ENCODE measurements at places on chromosomes 3 and 15.
A peak's percentile ranks its signal among the peaks of the same experiment; 100 is the strongest.

GRCh38 chr3:110569073-110569472 lies 502.5 kb upstream of the NECTIN3 start:
- DNase-seq: no peak

DNA sequence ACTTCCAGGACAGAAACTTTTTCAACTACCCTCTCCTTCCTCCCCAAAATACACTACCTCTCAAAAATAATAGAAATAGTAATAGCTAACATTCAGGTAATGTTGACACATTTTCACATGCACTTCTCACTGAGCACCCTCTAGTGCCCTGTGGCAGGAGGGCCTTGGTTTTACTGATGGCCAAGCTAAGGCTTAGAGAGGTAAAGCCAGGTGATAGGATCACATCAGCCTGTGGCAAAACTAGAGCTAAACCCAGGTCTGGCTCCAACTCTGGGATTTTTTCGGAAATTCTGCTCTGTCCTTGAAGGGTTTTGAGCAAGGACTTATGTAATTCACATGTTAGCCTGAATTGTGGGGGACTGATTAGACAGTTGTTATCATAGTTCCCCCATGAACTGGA lies 922 bp upstream of the TAMM41 start:
- DNase-seq: no peak

DNA sequence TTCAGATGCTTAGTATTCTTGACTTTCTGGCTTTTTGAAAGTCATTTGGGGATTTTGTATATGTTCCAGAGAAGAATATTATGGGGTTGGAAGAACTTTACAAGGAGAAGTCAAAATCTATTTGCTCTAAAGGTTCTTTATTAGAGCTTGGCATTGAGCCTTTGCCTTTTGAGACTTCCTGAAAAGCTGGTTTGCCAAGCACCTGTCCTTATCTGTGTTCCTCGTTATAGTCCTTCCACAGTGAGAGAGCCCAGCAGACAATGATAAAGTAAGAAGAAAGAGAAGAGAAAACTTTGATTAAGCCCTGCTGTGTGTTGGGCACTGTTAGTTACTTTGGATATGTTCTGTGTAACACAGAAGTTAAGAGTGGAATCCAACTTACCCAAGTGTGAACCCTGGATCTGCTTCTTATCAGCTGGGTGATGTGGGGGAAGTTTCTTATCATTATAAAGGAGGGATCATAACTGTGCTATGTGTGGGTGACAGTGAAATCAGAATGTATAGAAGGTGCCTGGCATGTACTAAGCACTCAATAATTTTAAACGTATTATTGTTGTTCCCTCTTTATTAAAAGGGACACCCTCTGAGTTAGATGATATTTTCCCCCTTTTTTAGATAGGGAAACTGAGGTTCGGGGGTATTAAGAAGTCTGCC lies 44.3 kb upstream of the POLR2M start:
- DNase-seq: no peak

DNA sequence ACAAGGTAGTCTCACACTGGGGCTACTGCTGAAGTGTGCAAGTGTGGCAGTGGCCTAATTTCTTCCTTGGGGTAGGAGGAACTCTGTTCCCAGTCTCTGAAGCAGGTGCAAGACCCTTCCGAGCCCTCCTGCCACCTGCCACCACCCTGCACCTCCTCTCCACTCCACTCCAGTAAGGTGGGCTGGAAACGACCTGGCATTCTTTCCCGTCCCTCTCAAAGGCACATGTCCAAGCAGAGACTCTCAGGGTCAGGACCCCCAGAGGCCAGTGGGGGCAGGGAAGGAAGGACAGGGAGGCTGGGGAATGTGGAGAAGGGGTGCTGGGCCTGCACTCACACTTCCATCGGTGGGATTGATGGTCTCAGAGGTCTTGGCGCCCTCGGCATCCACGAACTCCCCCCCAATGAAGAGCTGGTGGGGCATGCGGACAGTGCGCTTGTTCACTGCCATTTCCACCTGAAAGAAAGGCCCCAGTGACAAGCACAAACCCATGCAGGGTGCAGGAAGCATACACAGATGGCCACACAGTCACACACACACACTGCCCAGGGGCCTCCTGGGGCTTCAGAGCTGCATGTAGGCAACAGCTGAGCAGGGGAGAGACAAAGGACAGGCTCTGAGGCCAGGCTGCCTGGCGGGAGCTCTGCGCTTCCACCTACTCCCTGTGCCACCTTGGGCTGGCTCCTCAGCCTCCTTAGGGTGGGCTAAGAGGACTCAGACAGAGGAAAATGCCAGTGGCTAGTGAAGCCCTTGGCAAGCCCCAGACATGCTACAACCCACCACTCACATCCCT lies 43.8 kb downstream of the ALDH1L1 start:
- no peak for DNase-seq

GRCh38 chr3:184993394-184993793 lies 159.5 kb downstream of the C3orf70 start:
- DNase-seq: no peak

GRCh38 chr3:11603628-11604027 lies 40.1 kb downstream of the VGLL4 start:
- peak; percentile 82 for DNase-seq

DNA sequence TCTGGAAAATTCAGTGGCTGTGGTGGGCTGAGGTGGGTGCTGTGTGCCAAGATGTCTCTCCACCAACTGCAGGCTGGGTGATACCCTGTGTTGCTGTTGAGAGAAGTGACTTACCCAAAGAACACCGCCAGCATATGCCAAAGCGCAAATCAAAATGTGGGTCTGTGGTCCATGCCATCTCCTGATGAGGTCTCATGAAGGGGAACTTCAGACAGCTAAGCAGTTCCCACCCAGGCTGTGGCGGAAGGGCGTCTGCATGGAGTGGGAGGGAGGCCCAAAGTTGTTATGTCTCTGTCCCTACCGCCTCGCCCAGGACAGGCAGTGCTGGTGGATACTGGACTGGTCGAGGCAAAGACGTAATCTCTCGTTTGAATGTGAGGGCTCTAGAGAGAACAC lies 70.9 kb upstream of the PLXNA1 start:
- DNase-seq: no peak

DNA sequence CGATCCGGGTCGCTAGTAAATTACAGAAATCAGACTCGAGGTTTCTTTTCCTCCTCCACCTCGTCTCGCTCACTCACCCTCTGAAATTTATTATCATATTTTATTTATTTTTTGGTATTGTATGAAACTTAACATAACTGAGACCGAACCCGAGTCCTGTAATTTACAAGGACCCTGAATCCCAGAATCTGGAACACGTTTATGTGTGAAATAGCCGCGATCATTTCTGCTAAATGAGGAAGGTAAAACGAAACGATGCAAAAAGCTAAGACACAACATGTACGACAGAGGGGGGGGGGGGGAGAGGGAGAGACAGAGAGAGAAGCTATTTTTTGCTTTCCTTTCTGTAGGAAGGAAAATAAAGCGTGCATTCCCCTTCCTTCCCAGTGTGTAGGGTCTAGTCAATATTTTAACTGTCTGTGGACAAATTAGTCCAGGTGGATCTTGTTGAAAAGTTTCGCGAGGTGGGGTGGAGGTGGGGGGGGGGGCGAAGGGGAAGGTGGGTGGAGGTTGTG lies 1.6 kb downstream of the BBX start:
- DNase-seq: no peak

DNA sequence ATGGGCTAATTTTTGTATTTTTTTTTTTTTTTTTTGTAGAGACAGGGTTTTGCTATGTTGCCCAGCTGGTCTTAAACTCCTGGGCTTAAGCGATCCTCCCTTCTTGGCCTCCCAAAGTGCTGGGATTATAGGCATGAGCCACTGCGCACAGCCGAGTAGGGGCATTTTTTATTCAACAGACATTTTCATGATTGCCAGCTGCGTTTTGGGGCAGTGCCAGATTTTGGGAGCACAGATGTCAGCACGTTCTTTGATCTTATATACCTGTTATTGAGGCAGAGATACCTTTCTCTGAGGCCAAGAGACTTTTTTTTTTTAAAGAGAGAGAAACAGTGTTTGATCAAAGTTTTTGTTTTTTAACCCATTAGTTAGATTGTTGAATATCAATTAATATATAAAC lies 16.8 kb downstream of the NEO1 start:
- DNase-seq: no peak

DNA sequence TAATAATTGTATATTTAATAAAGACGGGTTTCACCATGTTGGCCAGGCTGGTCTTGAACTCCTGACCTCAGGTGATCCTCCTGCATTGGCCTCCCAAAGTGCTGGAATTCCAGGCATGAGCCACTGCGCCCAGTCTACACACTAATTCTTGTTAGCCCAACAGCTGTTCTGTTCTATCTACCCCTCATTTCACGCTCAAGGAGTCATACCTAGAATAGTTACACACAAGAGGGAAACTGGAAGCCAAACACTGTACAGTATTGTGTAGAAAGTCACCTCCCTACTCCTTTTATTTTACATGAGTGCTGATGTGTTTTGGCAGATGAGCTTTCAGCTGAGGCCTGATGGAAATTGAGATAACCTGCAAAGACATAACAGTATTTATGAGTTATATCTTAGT lies 13.4 kb upstream of the CTDSPL2 start:
- DNase-seq: no peak

DNA sequence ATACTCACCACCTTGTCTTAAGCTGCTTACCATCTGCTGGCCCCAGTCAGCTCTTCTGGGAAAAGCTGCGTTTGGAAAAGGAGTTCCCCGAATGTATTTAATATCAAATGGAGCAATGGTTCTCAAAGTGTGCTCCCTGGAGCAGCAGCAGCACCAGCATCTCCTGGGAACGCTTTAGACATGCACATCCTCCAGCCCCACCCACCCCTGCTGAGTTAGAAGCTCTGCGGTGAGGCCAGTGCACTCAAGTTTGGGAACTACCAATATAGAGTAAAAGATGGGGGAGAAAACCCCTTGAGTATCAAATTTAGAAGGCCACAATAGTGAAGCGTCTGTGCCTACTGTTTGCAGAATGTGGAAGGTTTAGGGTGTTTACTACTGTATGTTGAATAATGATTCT lies 124.0 kb upstream of the TOPAZ1 start:
- no peak for DNase-seq

GRCh38 chr3:148873270-148873927 lies 8.3 kb downstream of the CPA3 start:
- DNase-seq: no peak

GRCh38 chr3:22377421-22377820 lies 626.4 kb upstream of the ZNF385D start:
- no peak for DNase-seq

DNA sequence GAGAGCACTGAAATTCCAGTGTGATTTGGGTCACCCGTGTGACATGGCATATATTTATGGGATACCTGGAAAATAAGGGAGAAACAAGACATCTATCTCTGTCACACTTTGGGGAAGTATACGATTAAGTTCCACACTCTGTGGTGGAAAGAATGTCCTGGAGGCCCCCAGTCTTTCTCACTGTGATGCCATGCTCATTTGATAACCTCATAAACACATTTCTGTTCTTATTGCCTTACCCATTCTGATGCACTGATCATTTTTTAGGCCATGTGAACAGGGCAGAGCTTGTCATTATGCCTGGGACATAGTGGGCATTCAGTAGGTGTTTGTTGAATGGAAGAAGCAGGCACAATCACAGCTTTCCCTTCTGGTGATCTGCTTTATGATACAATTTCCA lies 349.4 kb upstream of the TPRG1 start:
- DNase-seq: no peak

- DNase-seq: no peak
Measured at GRCh38 chr3:37990527-37990926, at the start of gene VILL. Gene VILL, plus strand, starts transcription at chr3:37990786. Its CDS starts 2,887 bp downstream, at chr3:37993673.

DNA sequence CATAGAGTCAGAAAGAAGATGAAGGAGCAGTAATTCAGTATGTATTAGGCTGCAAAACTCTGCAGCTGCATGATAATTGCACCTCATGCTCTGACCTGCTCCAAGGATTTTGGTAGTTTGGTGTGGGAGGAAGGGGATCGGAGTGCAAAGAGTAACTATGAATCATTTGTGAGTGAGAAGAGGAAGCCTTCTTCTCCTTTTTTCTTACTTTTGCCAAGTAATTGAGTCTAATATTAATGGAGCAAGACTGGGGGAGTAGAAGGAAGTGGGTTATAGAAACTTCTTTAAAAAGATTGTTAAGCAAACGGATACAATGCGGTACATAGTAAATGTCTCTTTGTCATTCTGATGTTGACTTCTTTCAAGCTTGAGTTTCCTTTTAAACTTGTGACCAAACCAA lies 276.5 kb downstream of the EDEM1 start:
- DNase-seq: no peak

- DNase-seq: no peak
Measured at GRCh38 chr3:24968036-24968435, 460.0 kb upstream of the RARB start.

DNA sequence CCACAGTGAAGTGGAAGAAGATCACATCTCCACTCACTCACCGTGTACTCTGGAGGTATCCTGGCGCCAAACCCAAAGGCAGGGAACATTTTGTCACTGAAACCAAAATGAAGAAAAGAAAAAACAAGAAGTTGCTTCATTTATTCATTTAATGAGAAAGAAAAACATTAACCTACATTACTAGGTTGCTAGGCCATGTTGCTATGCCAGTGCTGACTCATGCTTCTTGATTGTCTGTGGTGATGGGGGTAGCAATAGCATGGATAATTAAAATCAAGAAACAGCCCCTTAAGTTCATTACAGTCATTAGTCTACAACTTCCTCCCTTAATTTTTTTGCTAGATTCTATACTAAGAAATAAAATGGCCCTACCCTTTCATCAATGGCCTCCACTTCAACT lies 52.7 kb upstream of the MRPL3 start:
- DNase-seq: no peak

GRCh38 chr3:52450489-52451236 lies 3.2 kb downstream of the TNNC1 start:
- DNase-seq: no peak

DNA sequence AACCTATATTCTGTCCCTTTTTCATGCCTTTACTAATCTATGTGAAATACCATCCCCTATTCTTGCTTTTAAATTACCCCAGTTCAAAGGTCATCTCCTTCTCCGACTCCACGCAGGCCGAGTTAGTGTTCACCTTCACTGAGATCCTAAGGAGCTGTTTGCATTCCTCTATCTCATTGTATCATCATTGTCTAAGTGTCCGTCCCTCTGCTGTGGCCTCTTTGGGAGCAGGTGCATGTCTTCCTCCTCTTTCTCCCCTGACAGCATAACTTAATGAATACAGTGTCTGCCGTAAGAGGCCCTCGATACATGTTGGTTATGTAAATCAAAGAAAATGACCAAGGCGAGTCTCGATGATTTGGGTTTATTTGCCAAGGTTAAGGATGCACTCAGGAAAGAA lies 4.9 kb upstream of the PPP1R2 start:
- no peak for DNase-seq

- no peak for DNase-seq
Measured at GRCh38 chr15:70857562-70858285, 3.8 kb upstream of the LARP6 start.

- DNase-seq: no peak
Measured at GRCh38 chr3:45957586-45957985, 14.3 kb downstream of the CXCR6 start.

All from AG04450 (cell line).